ENCODE measurements at places on chromosomes 5 and 9.
A peak's percentile ranks its signal among the peaks of the same experiment; 100 is the strongest.

- no peak for DNase-seq
Observed at GRCh38 chr9:70517926-70518610, 103.6 kb upstream of the KLF9 start.

DNA sequence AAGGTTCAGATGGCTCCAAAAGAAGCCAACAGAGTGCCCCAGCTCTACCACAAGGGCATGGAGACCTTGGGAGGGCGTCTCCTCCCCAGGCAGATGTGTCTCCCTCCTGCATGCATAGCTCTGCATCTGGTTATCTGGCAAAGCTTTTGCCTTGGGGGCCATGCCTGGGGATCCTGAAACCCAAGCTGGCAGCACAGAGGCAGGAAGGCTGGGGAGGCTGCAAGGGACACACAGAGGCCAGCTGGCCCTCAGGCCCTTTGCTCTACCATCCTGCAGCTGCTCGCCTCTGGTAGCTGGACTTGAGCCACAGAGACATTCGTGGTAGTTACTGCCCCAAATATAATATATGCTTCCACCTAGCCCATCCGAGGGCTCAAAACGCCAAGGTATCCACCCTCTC, 3.9 kb downstream of the SEPTIN8 start:
- no peak for DNase-seq

GRCh38 chr9:131656356-131657036, 83.4 kb downstream of the RAPGEF1 start:
- DNase-seq, result peak; percentile 72

DNA sequence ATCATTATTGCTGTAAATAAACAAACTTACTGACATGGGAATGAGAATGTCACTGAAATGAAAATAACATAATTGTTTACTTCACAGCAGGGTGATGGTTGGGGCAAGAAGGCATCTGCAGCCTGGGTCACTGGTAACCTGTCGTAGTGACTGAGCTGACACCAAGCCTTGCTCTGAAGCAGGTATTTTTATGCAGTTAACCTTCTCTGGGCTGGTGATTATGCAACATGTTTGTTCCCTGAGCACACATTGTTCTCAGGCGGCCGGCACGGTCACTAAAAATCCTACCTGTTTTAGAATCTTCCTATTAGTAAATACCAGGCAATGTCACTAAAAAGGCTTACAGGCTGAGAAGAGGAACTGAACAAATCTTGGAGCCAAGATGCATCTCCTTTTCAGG, 157.7 kb upstream of the NR3C1 start:
- DNase-seq, result no peak

DNA sequence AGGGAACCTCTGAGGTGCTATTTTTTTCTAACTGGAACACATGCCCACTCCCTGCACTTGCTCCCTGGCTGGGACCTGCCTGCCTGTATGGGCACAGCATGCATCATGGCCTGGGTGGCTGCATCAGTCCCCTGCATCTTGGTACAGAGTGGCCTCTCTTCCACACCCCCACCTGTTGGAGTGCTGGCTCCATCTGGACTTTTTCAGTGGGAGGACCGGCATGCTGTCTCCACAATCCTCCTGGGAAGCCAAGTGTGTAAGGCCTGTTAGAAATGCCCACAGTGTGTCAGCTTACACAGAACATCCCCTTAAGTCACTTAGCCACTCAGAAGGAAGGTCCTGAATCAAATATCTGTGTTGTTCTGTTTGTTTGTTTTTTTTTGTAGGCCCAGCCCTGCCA, 102.9 kb downstream of the MARCHF3 start:
- DNase-seq, result no peak

- DNase-seq, result no peak
Observed at GRCh38 chr9:77588271-77588937, 59.7 kb downstream of the GNA14 start.

DNA sequence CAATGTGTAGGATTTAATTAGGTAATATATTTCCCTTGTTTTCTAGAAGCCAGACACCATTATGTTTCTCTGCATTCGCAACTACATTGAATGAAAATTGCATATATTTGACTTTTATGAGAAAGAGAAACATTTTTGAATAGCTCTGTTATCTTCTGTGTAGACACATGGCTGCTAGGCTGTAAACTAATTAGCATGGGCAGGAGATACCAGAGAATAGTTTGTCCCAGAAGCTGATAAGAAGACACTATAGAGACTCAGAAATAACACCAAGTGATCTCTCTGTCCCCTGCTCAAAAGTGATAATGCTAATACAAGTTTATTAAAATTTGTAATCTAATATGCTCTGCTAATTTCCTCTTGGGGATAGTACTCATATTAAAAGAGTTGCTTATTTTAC, 198.0 kb upstream of the TUSC1 start:
- no peak for DNase-seq

DNA sequence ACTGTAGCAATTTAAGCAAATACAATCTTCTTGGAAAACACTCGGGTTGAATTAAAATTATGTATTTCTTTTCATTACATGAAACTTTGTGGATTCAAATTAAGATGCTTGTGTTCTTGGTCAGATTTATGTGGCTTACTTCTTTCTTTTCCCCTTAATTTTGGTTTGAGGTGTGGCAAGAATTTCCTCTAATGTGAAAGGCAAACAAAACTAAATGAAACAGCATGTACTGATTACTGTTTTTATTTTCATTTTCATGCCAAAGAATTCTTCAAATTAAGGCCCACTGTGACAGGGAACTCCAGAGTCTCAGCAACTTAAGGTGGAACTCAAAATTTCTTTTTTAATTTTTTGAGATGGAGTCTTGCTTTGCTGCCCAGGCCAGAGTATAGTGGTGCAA, at the start of gene OMD:
Gene OMD, minus strand, starts transcription at position 132 of the 400 bp plus-strand sequence. CDS start 6,913 bp downstream, outside the sequence.
- DNase-seq, result no peak

DNA sequence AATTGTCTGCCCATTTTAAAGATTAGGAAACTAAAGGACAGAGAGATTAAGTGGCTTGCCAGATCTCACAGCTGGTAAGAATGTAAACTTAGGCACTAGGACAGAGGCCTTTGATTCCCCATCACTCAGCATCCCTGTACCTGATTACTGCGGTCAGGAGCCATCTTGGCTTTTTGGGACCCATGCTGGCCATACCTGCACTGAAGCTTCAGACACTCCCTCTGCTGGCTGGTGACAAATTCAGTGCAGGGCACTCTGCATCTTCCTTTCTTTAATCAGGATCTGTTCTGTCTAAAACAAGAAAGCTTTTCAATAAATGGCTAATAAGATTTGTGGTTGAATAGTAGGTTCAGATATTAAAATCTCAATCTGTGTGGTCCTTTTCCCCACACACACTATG, 215.5 kb upstream of the RORB start:
- DNase-seq, result no peak

- DNase-seq, result no peak
Observed at GRCh38 chr5:163838738-163839137, 333.3 kb downstream of the MAT2B start.

DNA sequence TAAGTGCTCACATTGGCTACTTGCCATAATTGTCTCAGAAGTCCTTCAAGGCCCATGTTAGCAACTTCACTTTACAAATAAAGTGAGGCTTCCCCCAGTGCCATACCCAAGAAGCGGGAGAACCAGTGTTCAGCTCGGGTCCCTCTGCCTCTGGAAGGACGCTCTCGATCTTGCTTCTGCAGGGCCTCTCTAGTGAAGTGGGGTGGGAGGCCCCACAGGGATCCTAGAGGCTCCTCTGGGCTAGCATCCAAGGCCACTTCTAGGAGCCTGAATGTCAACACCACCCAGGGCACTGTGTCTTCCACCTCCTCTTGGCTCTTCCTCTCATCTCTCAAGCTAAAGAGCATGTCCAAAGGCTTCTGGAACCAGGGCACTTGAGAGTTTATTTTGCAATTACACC, 282.5 kb downstream of the GADD45G start:
- no peak for DNase-seq

DNA sequence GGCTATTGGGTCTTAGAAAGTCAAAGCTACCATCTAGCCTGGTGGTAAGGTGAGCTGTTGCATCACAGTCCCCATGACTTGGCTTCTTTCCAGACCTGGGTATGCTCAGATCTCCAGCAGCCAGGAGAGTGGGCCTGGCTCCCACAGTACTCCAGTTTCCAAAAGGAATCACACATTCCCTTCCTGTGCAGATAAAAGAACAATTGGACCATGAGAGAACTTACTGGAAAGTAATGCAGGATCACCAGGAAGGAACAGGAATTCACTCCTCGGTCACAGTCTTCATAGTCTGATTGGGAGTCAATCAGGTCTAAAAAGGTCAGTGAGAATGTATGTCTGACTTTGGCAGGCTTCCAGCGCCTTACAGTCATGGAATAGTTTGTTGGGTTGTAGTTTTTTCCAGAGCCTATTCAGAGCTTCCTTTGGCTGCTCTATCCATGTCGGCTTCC, 47.8 kb upstream of the CD180 start:
- DNase-seq, result no peak

DNA sequence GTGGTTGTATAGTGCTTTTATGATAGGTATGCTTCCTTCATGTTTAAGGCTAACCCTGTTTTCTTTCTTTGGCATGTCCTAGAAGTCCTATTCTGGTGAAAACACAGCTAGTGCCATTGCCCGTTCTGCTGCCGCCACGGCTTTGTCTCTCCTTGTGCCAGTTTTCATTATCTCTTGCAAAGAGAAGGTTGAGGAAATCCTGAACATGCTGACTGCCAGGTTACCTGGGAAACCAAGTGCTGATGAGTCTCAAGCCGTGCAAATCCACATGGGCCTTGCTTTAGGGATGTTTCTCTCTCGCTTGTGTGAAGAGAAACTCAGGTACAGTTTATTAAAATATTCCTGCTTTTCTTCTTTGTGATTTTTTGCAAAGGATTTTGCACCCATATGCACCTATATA, 102.2 kb downstream of the HACD4 start:
- DNase-seq, result no peak

DNA sequence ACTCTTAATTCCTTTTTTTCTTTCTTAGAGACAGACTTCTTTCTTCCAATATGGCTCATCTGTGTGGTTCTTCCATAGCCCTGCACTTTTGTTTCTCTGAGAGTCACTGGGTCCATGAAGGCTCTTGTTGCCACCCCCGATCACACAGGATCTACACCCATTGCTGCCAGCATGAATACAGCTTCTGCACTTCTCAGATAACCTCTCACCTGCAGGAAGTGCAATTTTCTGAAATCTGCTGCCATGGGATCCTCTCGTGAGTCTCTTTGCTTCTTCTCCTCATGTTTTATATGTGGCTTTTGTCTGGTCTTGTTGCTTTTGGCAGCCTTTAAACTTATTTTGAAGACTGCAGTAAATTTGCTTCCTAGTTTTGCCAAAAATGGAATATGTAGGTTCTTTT, 171.2 kb downstream of the TMEM167A start:
- DNase-seq, result no peak

DNA sequence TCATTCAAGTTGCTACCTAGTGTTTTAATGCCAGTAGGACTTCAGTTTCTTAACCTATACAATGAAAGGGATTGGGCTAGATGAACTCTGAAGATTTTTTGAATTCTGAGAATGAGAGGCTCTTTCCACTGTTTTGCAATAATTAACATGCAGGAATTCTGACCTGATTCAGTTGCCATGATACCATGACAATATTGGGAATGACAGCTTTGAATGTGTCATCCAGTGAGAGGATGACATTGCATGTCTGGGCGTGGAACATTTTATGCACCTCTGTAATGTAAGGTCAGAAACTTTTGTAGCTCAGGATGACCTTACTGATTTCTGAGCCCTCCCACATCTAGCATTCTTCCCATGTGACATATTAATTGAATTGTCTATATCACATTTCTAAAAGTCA, 30.6 kb upstream of the SPINK5 start:
- DNase-seq, result no peak

GRCh38 chr5:38462976-38463633, 93.3 kb downstream of the LIFR start:
- DNase-seq, result no peak

GRCh38 chr5:143836161-143836725, 24.3 kb downstream of the HMHB1 start:
- DNase-seq, result no peak

DNA sequence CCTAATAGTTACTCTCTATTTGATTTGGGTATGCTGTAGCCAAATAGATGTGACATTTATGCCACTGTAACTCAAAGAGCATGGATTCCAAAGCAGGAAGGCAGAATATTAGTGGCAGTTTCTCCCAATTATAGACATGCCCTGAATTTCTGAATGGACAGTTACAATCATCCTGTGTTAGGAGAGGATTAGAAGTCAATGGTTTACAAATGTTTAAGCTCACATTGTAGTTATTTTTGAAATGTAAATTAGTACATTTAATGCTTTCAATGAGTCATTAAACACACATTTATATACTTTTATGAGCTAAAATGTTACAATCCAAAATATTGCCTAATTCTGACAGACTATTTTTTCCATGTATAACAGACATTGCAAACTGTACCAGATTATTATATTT, 62.3 kb upstream of the CDH18 start:
- DNase-seq, result no peak

DNA sequence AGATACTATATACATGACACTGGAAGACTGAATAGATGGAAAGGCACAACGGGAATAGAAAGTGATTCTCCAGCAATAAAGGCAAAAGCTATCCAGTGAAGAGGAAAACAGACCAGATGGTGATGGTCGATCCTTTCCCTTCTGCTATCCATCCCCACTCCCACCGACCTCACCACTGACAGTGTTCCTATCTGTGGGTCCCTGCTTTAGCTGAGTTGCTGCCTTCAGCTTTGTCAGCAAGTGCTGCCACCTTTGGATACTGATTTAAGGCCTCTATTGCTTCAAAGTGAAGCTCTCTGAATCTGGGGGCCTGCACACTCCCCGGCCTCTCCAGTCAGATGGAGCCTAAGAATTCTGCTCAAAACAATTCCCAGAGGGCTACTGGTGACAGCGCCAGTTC, 32.3 kb downstream of the EPB41L4A start:
- no peak for DNase-seq

- no peak for DNase-seq
Observed at GRCh38 chr9:78871452-78872331, 574.8 kb downstream of the PSAT1 start.

GRCh38 chr5:140557965-140558364, 692 bp upstream of the SRA1 start:
- DNase-seq, result no peak

DNA sequence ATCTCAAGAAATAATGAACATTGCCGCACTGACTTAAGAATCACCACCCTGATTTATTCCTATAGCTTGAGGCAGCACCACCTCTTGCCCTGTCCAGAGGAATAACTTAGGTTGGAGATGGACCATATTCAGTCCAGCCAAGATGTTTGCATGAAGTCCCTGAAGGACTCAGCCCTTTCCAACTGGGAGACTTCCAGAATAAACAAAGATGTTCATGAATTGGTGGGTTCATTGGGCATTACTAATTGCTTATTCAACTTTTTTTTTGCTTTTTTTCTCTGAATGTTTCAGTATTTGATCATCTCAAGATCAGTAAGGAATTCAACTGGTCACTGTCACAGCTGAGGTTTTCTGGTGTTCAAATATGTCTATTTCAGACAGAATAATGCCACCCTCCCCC, 470.6 kb downstream of the CCDC171 start:
- DNase-seq, result no peak

DNA sequence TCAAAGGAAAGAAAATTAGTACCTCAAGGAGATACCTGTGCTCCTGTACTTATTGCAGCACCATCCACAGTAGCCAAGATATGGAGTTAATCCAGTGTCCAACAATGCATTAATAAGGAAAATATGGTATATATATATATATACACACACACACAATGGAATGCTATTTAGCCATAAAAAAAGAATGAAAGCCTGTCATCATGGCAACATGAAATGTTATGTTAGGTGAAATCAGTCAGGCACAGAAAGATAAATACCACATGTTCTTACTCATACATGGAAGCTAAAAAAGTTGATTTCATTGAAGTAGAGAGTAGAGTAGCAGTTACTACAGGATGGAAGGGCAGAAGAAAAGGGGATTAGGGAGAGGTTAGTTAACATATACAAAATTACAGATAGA, 601.5 kb downstream of the ANXA1 start:
- DNase-seq, result no peak

- DNase-seq, result no peak
Observed at GRCh38 chr5:140018096-140018481, 25.0 kb downstream of the NRG2 start.

Measured in activated naive CD8-positive, alpha-beta T cell treated with anti-CD3 and anti-CD28 coated beads, Interleukin-2, amount 50 U/mL, for 24 hours (primary cell).